ENCODE measurements at places on chromosomes 3 and 15.

DNA sequence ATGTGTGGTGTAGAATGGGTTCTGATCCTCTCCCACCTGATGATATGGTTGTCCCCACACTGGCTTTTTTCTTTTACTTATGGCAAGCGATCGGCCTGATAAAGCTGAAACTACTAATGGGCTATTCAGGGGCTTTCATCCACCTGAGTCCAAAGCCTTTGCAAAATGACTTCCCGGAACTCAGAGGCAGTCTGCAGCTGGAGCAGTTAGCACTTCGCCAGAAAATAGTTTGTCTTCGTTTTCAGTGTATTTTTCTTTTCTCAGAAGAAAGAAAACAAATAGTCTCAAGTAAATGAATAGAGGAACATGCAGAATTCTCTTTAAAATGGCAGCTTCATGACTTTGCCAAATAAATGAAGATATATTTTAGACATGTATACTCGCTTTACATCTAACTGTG lies 306.0 kb upstream of the ADAMTS9 start:
- H3K4me1 ChIP-seq, result peaks cover 9% of the 10 kb centered on the region
- DNase-seq, result no peak
- no peaks in the 10 kb centered on the region for H3K36me3 ChIP-seq
- H3K27me3 ChIP-seq, result no peaks in the 10 kb centered on the region
- H3K27ac ChIP-seq, result no peak overlapping the region
- no peak overlapping the region for H3K4me3 ChIP-seq

GRCh38 chr3:3648988-3649679 lies 150.1 kb upstream of the LRRN1 start:
- no peaks in the 10 kb centered on the region for H3K4me1 ChIP-seq
- no peak overlapping the region for H3K4me3 ChIP-seq
- H3K27me3 ChIP-seq, result no peaks in the 10 kb centered on the region

DNA sequence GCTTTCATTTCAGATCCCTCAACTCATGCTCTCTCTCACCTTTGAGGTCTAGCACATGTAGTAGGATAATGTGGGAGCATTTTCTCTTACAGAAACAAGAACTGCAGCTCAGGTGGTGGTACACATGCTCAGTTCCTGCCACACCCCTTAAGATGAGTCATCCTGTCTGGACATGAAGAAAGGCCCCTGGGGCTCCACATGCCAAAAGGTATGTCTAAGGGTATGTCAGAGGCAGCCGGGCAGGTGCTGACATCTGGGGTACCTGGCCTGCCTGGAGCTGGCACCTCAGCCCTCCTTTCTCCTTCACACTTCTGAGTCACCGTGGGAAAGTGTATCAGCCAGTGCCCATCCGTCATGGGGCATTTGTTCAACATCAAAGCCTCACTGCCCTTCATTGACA lies 209.9 kb downstream of the OCA2 start:
- no peak for DNase-seq
- no peaks in the 10 kb centered on the region for H3K36me3 ChIP-seq
- H3K27ac ChIP-seq, result no peak overlapping the region
- no peaks in the 10 kb centered on the region for H3K27me3 ChIP-seq
- H3K4me3 ChIP-seq, result no peak overlapping the region
- H3K4me1 ChIP-seq, result no peaks in the 10 kb centered on the region

GRCh38 chr15:45021348-45021747 lies 1.6 kb upstream of the SORD start:
- no peaks in the 10 kb centered on the region for H3K36me3 ChIP-seq
- peaks cover 13% of the 10 kb centered on the region for H3K4me1 ChIP-seq
- no peak overlapping the region for H3K4me3 ChIP-seq

- no peak overlapping the region for H3K4me3 ChIP-seq
- H3K4me1 ChIP-seq, result peaks cover 5% of the 10 kb centered on the region
- H3K27me3 ChIP-seq, result no peaks in the 10 kb centered on the region
These were observed 114.6 kb downstream of the CYP19A1 start for GRCh38 chr15:51223771-51224229.

DNA sequence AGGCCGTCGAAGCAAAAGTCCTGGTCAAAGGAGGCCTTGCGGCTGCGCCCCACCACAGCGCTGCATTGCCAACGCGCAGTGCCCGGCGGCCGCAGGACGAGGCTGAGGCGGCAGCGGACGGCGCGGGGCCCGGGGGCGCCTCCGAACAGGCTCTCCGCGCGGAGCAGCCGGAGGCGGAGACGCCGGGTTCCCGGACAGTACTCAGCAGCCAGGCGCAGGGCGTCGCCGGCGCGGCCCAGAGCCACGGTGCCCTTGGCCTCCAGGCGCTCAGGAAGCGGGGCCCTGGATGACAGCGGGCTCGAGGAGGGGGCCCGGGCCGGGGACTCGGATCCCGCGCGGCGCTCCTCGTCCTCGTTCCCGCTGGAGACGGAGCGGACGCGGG lies 1.1 kb downstream of the C2CD4B start:
- no peaks in the 10 kb centered on the region for H3K27me3 ChIP-seq
- DNase-seq, result no peak
- H3K27ac ChIP-seq, result peak overlapping the region; percentile 80
- peak overlapping the region; percentile 39 for H3K4me3 ChIP-seq
- H3K4me1 ChIP-seq, result peaks cover 12% of the 10 kb centered on the region

DNA sequence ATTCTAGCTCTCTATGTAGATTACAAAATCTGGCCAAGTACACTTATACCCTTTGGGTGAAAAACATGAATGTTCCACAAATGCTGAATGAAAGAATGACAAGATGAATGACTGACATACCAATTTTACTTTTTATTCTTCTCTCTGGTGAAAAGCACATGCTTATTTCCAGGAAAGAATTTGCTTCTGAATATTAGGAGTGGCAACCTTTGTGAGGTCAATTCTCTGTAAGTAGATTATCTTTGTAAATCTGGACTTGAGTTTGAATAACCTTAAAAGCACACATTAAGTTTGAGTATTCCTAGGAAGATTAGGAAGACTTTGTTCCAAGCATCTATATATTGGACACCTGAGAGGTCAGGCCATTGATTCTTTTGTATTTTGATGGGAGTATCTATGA lies 78.1 kb upstream of the P2RY1 start:
- no peak for DNase-seq
- no peaks in the 10 kb centered on the region for H3K4me1 ChIP-seq
- H3K27me3 ChIP-seq, result no peaks in the 10 kb centered on the region
- H3K27ac ChIP-seq, result no peak overlapping the region
- H3K36me3 ChIP-seq, result no peaks in the 10 kb centered on the region

GRCh38 chr15:70902107-70902506 lies 9.5 kb downstream of the LRRC49 start:
- no peaks in the 10 kb centered on the region for H3K27me3 ChIP-seq
- H3K4me1 ChIP-seq, result no peaks in the 10 kb centered on the region
- H3K36me3 ChIP-seq, result no peaks in the 10 kb centered on the region
- DNase-seq, result no peak
- H3K27ac ChIP-seq, result peak overlapping the region; percentile 9

Measured in esophagus squamous epithelium (tissue), 5 donors.